NCI-H524 treated with DMSO at 0.1 percent for 48 hours (cell line): ENCODE measurements at places on chromosomes 1 and 21.

- DNase-seq = no peak
Observed at GRCh38 chr1:76237211-76237610, 162.7 kb downstream of the ST6GALNAC3 start.

- no peak for DNase-seq
Observed at GRCh38 chr1:43031316-43032203, 72.9 kb upstream of the SLC2A1 start.

- no peak for DNase-seq
Observed at GRCh38 chr1:43446388-43446740, 7.4 kb downstream of the HYI start.

GRCh38 chr1:152029929-152030211, 6.9 kb downstream of the S100A11 start:
- DNase-seq = no peak

DNA sequence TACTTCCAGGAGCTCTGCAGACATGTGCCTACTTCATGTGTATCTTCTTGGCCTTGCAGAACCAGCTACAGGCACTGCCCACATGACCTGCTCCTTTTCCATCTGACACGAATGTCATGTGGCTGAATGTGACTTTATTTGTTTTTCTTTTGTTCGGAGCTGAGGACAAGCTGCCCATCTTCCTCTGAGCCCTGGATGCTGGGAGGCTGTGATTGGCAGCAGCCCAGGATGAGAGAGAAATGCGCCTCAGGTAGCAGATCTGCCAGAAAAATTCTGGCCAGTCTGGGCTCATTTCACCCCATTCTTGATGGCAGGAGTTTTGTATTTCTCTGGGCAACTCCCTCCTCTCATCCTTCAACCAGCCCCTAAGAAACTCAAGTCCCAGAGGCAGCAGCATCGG, 372.0 kb downstream of the RPS6KC1 start:
- no peak for DNase-seq

GRCh38 chr1:39086865-39087409, 60.8 kb downstream of the NDUFS5 start:
- DNase-seq = no peak

GRCh38 chr1:208158640-208159554, 85.3 kb downstream of the PLXNA2 start:
- no peak for DNase-seq

GRCh38 chr1:172532700-172533512, at the start of gene SUCO:
Gene SUCO (plus strand): TSS chr1:172533150. CDS start chr1:172533436, 286 bp downstream.
- peak; percentile 90 for DNase-seq

- no peak for DNase-seq
Observed at GRCh38 chr21:44938772-44939531, 877 bp upstream of the SLX9 start.

DNA sequence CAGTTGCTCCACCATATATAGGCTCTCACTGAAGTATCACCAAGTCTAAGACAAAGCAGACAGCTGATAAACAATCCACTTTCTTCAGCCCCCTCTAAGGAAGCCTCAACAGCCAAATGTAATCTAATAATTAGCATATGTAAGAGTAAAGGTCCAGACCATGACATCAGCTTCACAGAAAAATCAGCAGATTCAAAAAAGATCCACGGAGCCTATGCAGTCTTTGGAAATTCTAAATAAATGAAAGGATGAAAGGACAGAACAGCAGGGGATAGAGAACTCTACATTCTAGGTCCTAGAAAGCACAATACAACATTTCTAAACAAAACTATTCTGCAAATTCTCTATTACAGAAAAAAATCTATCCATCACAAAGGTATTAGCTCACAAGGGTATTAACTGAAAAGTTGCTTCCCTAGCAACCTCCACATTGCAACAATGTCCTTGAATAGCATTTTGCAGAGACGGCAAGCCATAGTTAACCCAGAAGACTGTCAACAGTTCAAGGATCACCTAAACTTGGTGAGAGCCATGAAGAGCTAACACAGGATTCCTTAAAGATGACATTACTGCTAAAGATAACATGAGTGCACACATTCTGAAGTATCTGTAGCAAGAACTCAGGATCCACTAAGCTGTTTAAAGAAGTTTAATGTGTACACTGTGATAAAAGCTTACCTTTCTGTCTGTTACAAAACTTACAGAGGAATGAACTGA, 74.3 kb downstream of the SIPA1L2 start:
- no peak for DNase-seq

DNA sequence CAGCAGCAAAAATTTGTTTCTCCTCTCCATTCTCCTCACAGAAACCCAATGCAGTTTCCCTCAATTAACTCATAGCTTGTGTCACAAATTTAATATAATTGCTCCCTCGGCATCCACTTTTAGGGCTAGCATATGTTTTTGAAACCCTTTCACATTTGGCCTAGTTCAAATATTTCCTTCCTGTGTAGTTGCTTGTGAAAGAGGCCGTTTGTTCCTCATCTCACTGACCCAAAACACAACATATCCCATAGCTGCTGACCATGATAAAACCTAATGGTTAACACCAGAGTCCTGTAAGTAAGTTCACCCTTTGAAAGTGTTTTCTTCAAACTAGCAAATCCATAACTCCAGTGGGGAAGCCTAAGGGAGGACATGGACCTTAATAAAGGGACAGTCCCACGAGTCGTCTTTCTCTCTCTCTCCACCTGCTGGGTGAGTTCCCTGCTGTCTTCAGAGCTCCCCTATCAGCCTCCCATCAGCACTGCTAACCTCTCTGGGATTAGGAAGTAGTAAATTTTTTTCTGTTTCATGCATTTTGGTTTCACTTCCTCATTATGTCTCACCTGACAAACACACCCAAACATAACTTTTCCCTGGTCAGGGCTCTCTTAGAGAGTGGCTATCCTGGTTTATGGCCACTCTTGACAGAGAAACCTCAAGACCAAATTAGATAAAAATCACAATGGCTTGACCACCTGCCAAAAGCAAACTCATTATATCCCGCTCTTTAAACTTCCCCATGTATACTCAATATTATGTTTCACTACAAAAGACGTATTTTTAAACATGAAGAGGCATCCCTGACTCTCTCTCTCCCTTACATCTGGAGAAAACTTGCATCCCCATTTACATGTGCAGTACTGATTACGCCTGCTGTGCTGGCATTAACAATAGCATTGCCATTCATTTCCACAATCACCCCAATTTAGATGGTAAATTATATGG, 177.7 kb upstream of the HP1BP3 start:
- no peak for DNase-seq

DNA sequence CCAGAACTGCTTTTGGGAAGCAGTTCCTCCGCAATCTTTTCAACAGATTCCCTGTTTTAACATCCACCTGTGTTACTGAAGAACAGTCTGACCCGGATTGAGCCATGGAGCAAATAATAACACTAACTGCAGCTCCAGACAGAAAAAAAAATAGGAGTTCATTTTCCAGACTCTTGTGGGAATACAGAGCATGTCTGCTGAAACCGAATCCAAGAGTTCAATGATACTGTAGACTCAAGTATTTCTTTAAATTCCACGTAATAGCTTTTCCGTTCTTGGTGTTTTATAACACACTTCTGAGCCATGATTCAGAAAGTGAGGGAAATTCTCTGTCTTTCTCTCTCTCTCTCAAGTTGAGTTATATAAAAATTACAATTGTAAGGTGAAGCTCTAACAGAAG, 60.6 kb downstream of the DDAH1 start:
- DNase-seq = no peak

DNA sequence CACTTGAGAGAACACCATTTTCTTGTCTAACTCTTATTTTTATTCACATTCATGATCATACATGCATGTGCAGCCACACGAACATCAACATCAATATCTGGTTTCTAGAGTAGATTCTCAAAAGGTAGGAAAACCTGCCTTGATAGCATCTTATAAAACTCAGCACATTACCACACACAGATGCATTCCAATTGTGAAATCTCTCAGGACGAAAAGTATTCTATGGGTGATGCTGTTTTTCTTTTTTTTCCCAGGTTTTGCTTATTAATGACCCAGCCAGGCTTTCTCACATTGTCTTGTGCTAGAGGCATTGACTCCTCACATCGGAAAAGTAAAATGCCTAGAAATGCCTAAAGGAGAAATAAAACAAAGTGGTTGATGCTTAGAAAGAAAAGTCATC, 562.8 kb downstream of the KIF26B start:
- DNase-seq = no peak

- no peak for DNase-seq
Observed at GRCh38 chr1:53377438-53377841, 49.6 kb upstream of the LRP8 start.

DNA sequence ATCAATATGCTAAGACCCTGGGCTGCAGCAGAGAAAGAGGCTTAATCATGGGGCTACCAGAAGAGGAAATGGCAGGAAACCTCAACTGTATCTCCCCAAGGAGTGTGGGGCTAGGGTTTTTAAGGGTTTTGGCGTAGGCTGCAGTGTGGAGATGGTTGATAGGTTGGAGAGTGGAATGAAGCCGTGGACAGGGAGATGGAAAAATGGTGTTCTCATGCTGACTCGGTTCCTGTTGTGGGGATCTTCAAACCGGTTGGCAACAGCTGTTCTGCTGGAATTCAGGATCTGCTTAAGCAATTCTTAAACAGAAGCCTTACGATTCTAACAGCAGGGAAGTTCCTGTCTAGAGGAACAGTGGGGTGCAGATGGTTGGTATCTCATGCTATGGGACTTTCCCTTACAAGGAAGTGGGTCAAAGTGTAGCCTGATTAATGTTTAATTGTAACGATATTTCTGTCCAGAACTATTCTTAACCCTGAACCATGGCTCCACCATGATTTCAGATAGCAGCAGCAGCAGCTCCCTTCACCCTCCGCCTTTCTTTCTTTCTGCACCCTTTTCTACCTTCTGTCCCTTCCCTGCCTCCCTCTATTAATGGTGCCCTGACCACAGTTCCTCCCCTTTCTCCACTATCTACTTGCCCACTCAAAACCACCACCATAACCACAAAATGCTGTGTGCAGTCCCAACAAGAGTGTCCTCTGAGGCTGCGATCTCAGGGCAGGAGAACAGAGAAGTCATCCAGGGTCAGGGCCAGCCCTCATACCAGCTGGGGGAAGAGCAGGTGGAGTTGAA, 30.8 kb downstream of the RSPH1 start:
- no peak for DNase-seq

DNA sequence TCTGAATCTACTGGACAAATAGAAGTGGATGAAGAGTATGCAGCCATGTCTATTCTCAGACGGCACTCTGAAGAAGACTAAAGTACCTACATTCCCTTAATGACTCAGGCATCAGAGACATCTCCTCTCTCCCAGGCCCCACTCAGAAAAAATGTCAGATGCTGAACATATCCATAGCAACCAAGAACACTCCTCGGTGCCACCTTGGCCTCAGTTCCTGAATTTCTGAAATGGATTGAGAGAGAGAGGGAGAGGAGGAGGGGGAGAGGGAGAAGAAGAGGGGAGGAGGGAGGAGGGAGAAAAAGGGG, 16.0 kb upstream of the OVAAL start:
- DNase-seq = no peak

DNA sequence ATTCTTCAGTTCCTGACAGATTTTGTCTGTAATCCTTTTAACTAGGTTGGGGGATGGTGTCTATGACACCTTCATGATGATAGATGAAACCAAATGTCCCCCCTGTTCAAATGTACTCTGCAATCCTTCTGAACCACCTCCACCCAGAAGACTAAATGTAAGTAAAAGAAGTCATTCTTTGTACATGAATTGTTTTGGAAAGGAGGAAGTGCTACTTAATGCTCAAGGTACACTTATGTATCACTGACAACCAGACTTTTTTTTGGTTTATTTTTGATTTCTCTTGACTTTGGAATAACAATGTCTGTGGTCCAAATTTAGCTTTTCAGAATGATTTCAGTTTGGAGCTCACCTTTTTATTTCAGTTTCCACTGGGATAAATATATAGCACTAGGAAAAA, 2.3 kb downstream of the DYRK3 start:
- DNase-seq = no peak

GRCh38 chr1:61442544-61442943, 282.4 kb downstream of the TM2D1 start:
- DNase-seq = no peak

- DNase-seq = no peak
Observed at GRCh38 chr1:228374711-228375577, 31.7 kb downstream of the TRIM11 start.

- DNase-seq = no peak
Observed at GRCh38 chr1:116916002-116916401, 6.3 kb downstream of the PTGFRN start.

DNA sequence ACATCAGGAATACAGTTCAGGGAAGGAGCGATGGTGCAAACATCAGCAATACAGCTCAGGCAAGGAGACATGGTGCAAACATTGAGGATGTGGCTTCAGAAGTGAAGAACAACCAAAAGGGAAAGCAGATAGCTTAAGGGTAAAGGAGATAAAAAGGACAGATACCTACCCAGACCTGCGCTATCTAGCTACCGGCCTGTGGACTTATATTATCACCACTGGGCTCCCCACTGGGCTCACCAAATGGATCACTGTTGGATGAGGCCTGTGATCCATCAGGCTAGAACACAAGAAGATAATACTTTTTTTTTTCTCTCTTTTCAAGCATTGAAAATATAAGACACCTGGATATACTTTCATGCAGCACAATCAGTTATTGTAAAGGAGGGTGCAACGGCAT, 44.7 kb upstream of the C8B start:
- no peak for DNase-seq

DNA sequence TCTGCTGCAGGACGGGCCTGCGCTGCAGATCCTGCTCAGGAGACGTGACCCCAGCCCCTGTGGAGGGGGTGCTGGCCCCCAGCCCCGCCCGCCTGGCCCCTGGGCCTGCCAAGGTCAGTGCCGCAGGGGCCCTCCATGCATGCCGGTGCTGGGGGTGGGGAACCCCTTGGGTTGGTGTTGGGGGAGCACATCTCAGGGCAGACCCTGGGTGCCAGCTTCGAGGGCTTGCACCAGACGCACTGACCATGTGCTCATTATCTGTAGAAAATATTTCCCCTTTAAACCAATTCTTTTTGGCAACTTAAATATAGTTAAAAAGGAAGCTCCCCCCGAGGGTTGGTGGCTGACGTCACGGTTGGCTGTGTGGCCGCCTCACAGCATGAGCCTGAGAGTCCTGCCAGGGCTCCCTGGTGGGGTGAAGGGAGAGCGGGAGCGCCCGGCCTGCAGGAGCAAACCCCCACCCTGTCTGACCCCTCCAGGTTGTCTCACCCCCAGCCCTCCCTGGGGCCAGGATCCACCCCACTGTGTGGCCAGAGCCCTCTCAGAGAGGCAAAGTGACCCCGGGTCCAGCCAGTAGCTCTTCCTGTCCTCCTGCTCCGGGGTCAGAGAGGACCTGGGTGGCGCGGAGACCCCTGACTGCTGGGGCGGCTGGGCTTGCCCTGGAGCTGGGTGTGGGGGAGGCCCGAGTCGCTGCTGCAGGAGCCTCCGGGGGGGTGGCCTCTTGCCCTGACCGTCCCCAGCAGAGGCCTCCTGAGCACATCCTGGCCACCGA, 5.3 kb upstream of the PFKL start:
- no peak for DNase-seq
